ENCODE measurements at places on chromosomes 6 and 20.
A peak's percentile ranks its signal among the peaks of the same experiment; 100 is the strongest.

GRCh38 chr6:44659726-44660125, 272.2 kb downstream of the CDC5L start:
- no peak for DNase-seq

GRCh38 chr6:18302561-18303439, 38.5 kb upstream of the DEK start:
- DNase-seq: no peak

DNA sequence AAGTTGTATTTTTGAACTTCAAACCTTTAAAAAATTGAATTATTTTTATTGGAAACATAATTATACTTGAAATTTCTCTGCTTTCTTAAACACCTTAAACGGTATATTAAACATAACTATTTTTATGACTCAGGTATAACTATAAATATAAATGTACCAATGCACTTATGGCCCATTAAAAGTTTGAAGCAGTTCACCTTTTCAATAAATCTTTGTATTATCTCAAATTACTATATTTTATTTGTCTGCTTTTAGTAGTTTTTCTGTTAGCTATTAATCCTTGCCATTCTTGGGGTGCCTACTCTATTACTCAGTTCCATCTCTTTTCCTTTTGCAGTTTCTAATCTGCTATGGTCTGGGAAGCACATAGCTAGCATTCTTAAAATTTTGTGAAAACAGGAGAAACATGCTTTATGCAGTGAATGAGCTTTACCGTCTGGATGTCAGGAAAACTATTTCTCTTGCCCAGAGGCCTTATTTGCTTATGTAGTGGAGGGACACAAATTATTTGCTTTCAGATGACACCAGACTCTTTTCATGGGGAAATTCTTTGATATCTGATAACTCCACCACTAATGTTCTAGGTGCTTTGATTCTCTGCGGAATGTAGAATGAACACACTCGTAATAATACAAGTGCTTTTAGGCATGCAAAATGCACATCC, 378.9 kb upstream of the CITED2 start:
- peak; percentile 40 for DNase-seq

DNA sequence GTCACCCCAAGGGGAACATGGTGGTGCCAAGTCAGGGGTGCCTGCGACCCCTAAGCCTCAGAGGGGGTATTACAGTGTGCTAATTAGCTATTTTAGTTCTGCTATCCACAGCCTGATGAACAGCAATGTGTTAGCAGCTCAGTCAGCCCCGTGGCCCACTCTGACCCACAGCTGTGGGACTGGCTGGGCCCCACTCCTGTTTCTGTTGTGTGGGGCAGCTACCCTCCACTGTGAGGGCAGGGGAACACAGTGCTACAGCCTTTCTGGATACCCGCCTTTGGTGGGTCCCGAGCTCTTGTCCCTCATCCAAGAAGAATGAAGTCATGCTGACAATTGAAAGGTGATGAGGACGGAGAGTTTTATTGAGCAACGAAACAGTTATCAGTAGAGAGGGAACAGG, 152.5 kb upstream of the GGTLC1 start:
- DNase-seq: no peak

DNA sequence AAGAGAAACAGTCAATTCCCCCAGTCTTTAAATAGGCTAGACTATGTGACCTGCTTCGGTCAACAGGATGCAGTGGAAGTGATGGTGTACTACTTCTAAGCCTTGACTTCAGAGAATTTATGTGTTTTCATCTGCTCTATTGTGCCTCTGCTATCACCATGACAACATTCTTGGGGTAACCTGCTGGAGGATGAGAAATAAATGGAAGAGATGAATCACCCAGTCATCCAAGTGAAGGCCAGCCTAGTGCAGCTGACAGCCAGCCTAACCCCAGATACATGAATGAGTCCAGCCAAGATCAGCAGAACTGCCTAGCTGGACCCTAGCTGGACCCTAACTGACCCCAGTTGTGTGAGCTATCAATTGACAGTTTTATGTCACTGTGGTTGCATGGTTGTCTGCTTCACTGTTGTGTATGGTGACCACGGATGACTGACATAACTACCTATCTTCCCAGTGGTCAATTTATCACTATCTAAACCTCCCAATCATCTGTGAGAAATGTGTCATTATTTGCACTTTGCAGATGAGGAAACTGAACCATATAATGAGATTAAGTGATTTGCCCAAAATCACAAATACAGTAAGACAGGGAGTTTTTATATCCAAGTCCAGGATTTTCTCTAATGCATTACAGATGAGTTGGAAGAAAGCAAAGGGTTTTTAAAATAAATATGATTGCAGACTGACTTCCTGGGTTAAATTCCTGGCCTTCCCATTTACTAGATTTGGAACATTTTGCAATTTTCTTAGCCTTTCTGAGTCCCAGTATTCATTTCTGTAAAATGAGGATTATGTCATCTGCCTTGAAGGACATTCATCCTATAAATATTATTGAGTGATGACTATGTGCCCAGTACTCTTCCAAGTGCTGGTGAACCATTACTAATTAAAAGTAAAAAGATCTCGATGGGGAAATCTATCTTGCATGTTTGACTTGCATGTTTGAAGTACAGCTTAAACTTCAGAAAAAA, 136.4 kb upstream of the PLCB4 start:
- peak; percentile 75 for DNase-seq

GRCh38 chr6:7541175-7542064, at the start of gene DSP:
TSS of gene DSP (plus strand) at chr6:7541671. CDS start at chr6:7541916, 245 bp downstream.
- DNase-seq: peak; percentile 41

DNA sequence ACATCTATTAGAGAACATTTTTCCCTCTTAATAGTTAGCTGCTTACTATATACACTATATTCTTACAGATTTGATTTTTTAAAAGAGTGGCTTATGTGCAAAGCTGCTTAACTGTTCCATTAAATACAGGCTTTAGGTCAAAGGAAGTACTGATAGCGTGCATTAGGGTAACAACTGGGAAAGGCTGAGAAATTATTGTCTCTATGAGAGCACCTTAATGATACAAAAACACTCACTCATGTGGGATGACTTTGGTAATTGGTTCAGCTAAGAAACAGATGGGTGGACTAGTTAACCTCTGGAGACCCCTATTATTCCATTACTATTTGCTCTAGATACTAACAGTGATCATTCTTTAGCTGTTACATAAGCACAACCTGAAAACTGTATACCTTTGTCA, 4.0 kb downstream of the DCDC2 start:
- DNase-seq: no peak

GRCh38 chr6:20936949-20937348, 402.7 kb downstream of the CDKAL1 start:
- no peak for DNase-seq

DNA sequence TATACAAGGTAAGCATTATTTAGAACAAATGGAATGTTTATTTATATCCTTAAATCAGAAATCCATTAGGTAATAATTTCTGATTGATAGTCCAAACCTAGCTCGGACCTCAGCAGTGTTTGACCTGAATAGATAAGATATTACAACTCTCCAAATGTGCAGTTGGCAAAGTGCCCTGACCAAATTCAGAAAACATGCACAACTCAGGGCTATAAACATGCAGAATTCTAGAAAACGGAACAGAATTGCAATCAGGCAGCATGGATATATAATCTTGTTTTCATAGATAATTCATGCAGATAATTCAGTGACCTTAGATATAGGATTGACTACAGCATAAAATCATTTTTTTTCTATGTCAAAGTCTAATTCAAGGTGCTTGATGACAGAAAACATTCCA, 626.6 kb upstream of the CITED2 start:
- DNase-seq: no peak

DNA sequence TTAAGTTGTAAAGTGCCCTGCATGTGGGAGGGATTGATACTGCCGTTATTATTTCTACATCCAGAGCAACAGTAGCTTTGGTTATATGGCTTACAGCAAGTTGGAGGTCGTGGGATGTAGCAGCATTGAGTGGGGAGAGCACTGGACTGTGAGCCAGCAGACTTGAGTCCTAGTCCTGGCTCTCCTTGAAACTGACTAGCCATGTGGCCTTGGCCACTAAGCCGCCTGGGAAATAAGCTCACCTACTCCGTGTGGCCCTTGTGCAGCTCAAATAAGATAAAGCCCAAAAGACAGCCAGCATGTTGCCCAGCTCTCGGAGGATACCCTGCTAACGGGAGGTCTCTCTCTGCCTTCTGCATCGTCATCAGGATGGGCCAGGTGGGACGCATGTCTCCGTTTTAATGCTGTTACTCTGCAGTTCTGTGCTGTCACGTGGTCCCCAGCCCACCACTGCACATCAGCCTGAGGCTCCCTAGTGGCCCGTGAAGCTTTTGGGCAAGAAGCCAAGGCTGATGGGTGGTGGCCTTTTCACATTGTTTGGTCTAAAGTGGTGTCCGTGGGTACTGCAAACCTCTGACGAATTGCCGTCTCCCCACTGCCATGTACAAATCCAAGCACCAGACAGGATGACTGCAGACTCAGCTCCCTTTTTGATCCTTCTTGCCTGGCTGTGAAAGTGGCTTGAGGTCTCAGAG, 7.9 kb downstream of the EPB41L1 start:
- no peak for DNase-seq

DNA sequence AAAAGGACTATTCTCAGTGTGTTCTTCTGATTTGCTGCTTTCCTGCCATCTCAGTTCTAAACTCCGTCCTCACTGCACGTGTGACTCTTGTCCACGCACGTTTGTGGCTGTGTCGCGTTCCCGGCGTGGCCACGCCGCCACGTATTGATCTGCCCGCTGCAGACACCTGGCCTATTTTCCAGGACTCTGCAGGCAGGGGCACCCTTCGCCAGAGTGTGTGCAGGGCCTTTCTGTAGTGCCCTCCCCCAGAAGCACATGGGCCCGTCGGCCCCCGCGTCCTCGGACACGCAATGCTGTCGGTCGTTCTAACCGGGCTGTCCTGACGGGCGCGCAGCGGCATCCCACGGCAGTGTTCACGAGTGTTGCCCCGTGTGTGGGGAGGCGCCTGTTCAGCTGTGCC, 87.6 kb downstream of the YTHDF1 start:
- no peak for DNase-seq
